ENCODE measurements at places on chromosomes 12 and 14.

- DNase-seq = no peak
Measured at GRCh38 chr14:44497148-44497547, 9.9 kb downstream of the FSCB start.

- DNase-seq = peak; percentile 66
Measured at GRCh38 chr14:73457041-73457923, 1.1 kb downstream of the NUMB start.

GRCh38 chr12:97167598-97167997 is 260.5 kb downstream of the NEDD1 start:
- DNase-seq = peak; percentile 61

DNA sequence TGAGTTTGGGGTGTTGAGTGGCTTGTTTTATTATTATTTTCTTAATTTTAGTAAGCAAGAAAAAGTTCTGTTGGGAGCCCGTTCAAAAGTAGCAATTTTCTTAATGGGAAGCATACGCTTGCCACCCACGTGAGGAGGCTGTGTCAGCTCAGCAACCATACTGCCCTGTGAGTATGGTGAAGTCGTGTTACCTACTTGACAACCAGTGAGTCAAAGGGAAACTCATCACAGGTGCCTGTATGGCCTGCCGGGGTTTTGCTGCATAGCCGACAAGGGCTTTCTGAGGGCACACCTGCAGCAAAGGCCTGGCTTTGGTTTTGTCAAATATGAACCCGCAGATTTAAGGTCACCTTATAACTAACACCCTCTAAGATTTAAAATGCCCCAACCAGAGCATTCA is 31.1 kb downstream of the PITPNM2 start:
- no peak for DNase-seq

GRCh38 chr12:24705216-24705615 is 243.7 kb downstream of the BCAT1 start:
- DNase-seq = no peak

GRCh38 chr14:76292561-76292960 is 83.4 kb upstream of the ESRRB start:
- DNase-seq = no peak

DNA sequence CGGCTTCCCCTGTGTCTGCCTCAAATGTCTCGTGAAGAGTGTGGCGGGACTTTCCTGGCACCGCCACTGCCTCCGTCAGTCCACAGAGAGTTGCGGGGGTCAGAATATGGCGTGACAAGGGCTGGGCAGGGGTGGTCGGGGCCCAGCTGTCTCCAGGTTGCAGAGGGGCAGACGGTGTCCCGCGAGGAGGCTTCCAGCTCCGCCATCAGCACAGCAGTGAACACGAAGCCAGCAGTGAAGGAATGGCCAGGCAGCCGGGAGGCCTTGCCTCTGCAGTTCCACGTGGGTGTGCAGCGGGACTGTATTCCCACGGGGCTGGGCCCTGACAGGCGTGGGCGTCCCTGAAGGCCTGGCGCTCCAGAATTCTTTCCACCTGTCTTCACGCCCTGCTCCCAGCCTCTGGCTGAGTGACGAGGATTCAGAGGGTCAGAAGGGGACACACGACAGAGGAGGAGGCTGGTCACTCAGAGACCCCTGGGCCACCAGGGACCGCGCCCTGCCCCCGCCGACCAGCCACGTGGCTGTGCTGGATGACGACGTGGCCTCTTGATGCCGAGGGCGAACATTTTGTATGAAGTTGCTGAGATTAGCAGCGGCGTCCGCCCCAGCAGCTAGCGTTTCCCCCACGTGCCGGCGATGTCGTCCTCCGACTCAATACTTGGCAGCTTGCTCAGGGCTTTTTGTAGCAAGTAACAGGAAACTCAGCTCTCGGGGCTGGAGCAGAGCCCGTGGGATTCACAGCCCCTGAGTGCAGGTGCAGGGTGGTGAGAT is 25.0 kb upstream of the GALNT9 start:
- DNase-seq = no peak

Data from Daoy (cell line).